Erythroblast (primary cell): ENCODE measurements at places on chromosomes 16 and 17.
A peak's percentile ranks its signal among the peaks of the same experiment; 100 is the strongest.

- peak; percentile 6 for DNase-seq
Measured at GRCh38 chr16:56281249-56281805, 90.0 kb downstream of the GNAO1 start.

GRCh38 chr16:47072158-47072557 lies 71.6 kb downstream of the NETO2 start:
- no peak for DNase-seq

GRCh38 chr17:68398691-68399637 lies 58.3 kb downstream of the WIPI1 start:
- peak; percentile 52 for DNase-seq

GRCh38 chr16:79334127-79334526 lies 266.4 kb downstream of the MAF start:
- peak; percentile 35 for DNase-seq

DNA sequence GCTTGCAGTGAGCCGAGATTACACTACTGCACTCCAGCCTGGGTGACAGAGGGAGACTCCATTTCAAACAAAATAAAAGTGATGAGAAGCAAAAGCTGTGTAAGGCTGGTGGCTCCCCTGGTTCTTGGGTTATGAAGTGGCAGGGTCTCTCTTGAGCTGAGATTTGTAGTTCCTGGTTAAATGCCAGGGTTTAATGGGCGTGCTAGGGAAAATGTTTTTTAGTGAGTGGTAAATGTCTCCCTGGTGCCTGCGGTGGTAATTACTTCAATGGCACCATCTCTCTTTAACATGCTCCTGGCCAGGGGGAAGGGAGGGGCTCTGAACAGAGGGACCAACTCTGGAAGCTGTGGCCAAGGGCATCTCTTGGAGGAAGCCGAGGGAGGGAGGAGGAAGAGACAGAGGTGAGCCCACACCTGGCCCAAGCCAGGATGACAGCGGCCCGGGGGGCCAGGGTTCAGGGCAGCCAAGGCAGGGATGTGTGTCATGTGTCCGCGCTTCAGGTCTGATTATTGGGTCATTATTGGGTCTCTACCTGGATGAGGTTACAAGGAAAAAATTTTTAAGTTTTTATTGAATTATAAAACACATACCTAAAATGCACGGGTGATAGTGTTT lies 17.8 kb upstream of the RPL38 start:
- no peak for DNase-seq

DNA sequence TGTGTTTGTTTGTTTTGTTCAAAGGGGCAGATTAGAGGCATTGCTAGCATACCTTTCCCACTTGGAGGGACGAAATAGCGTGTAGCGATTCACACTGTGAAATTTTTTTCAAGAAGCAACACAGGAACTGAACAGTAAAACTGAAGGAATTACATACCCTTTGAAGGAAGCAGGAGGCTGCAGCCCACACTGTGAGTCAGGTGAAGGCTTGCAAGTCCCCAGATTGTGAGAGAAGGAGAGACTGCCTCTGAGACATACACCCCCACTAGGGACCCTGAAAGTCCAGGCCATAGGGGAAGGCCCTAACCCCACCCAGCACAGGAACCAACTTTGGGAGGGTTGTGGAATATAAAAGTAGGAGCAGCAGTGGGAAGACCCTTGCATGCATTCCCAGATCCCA lies 69.6 kb upstream of the HS3ST3A1 start:
- DNase-seq, result no peak

GRCh38 chr17:10802496-10803284 lies 1.2 kb downstream of the TMEM238L start:
- DNase-seq, result no peak

- no peak for DNase-seq
Measured at GRCh38 chr17:49748223-49748622, 15.7 kb downstream of the FAM117A start.

DNA sequence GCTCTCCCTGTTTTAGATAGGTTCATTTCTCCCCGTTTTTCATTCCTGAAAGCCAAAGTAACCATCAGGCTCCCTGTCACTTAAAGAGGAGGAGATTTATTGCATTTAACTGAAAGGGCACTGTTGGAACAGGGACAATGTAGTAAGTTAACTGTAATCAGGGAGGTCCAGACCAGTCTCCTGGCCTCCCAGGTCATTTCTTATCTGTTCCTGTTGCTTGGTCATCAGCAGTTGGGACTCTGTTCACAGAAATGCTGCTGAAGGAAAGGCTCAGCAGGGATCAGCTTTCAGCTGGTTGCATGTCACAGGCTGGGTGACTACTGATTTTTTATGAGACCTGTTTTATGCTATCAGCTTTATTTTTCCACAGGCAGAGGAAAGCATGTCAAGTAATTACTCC lies 622.6 kb upstream of the GOT2 start:
- DNase-seq, result peak; percentile 8

DNA sequence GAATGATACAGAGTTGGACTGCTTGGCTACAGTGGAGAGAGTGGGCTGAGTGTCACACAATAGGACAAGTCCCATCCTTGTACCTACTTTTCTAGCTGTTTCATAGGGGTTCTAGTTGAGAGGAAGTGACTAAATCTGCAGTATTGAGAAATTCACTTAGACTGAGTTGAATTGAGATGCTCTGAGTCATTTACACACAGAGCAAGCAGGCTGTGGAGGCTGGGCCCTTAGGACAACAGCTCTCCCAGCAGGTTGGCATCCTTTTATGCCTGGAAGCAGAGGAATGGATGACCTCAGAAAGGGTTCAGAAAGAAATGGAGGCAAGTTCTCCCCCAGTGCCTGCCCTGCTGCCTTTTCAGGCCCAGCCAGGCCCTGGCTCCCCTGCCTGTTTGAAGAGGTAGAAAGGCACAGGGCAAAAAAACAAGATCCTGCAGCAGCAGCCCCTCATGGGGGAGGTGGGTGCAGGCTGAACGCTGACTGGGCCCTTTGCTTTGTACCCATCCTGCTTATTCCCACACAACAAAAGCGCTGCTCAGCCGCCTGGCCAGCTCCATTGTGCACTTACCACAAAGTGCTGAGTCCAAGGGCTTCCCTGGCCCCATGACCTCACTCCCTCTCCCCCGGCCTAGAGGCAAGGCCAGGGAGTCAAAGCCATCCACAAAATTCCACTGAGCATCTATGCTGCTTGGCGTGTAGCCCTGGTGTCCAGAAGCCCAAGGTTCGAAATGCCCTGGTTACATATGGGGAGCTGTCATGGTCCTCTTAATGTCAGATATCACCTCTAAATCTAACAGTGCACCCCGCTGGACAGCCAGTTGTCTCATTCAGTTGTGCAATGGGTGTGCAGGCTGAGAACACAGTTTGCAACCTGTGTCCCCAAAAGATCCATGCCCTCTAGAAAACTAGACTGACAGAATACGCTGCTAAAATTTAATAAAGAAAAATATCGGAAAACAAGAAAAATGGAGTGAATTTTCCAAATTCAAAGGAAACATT lies 5.4 kb upstream of the CRYBA1 start:
- peak; percentile 11 for DNase-seq

DNA sequence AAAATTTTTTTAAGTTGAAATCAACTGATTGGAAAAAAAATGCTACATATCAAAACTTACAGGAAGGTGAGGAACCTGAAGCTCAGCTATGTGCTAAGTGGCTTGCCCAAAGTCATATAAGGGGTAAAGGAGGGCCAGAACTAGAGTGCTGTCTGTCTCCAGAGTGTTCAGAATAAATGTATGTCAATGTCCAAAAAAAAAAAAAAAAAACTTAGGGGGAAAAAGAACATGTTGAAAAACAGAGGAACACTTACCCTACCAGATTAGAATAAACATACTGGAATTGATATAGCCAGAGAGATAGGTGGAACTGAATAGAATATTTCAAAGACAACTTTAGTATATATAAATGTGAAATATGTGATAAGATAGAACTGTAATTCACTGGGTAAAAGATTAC lies 11.5 kb downstream of the DCAF7 start:
- no peak for DNase-seq

DNA sequence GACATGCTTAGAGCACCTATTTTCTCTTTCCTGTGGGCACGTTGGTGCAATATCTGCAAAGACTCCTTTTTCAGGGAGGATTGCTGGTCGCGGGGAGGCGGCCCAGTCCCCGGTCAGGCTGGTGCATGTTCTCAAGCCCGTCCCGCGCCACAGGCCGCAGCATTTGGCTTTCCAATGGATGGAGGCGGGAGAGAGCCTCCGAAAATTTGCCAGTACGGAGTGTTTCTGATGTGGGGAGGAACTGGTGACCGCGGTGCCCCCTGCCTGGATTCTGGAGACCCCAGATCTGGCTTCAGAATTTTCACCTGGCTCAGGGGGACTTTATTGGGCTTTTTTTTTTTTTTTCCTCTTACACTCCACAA lies 2.3 kb downstream of the CMIP start:
- no peak for DNase-seq

- DNase-seq, result no peak
Measured at GRCh38 chr17:64327201-64327930, 63.3 kb downstream of the PECAM1 start.

GRCh38 chr17:55305321-55306087 lies 40.7 kb downstream of the HLF start:
- no peak for DNase-seq

- DNase-seq, result no peak
Measured at GRCh38 chr17:36470499-36470898, 16.0 kb upstream of the ZNHIT3 start.

DNA sequence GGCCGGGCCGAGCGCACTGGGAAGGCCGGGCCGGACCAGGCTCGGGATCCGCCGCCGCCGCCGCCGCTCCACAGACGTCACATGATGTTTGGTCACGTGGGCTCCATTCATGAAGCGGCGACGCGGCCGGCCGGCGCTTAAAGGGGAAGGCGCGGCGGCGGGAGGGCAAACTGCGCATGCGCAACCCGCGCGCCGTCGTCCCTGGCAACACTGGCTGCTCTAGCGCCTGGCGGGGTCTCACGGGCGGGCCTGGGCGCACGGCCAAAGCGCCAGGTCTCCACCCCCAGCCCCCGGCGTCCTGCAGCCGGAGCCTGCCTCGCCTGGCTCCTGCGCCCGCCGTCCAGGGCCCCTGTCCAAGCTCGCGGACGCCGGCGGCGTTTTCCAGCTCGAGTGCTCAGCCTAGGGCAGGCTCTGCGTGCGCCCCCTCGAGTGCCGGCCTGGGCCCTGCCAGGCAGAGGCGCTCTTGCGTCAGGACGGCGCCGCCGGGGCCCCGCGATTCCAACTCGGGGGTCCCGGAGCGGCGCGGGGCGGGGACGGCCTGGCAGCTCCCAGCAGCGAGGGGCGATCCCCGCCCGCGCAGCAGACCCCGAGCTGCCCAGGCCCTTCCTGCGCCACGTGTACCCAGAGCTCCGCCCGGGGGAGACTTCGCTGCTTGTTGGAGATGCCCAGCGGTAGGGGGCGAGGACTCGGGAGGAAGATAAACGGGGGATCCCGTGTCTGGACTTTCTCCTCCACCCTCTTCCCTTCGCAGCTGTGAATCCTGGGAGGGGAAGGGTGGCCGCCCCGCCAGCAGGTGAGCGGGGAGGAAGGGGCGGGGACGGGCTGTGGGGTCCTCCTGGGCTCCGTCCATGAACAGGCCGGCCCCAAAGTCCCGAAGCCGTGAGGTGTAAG lies at the start of gene MAFG:
TSS of gene MAFG (minus strand) at position 83 of the 891 bp plus-strand sequence. CDS start 4,550 bp downstream, outside the sequence.
- peak; percentile 98 for DNase-seq

DNA sequence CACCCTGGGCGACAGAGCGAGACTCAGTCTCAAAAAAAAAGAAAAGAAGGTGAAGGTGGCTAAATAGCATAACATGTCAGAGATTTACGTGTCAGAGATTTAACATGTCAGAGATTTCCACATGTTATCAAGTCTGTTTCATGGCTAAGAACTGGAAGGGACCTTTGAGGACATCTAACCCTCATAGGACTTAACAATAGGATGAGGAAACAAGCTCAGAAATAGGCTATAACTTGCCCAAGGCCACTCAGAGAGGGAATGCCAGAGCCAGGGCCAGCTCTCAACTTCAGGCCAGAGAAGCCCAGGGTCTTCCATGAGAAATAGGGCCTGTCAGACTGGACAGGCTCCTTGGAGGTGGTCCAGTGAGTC lies 26.8 kb upstream of the ZNF629 start:
- DNase-seq, result no peak

DNA sequence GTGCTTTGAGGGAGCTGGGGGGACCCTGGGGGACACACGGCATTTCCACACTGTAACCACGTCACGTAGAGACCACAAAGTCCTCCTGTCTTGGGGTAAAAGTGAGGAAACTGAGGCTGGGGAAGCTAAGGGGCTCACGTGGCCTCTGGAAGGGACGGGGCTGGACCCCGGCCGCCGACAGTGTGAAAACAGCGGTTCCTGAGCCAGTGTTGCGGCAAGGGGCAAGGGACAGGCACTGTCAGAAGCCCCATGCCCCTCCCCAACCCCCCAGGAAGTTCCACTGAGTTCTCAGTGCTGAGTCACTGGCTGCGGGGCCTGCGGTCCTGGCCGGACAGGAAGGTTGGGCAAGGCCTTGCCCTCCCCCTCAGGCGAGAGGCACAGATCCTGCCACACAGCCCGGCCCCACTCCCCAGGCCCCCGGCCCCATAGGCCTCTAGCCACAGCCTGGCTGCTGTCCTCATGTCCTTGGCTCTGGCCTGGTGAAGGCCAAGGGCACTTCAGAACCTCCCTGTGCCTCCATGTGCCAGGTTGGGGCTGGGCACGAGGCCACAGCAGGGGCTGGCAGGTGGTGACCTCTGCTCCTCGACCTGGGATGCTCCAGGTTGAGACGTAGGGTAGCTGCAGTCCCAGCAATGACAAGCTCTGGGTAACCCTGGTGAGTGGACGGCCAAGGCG lies 5.0 kb upstream of the CCDC57 start:
- peak; percentile 49 for DNase-seq

DNA sequence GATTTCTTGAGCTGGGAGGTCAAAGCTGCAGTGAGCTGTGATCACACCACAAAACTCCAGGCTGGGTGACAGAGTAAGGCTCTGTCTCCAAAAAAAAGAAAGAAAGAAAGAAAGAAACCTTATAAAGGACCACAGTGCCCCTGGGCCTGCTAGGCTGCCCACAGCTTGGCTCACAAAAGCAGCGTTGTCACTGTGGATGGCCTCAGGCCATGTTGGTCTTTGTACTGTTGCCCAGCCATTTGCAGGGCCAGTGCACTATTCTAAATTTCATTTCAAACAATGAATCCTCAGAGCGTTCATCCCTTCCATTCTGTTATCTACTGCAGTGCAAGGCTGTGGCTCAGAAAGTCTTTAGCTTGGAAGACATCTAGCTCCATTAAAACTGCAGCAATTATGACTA lies 208.4 kb downstream of the SLC39A11 start:
- DNase-seq, result no peak

DNA sequence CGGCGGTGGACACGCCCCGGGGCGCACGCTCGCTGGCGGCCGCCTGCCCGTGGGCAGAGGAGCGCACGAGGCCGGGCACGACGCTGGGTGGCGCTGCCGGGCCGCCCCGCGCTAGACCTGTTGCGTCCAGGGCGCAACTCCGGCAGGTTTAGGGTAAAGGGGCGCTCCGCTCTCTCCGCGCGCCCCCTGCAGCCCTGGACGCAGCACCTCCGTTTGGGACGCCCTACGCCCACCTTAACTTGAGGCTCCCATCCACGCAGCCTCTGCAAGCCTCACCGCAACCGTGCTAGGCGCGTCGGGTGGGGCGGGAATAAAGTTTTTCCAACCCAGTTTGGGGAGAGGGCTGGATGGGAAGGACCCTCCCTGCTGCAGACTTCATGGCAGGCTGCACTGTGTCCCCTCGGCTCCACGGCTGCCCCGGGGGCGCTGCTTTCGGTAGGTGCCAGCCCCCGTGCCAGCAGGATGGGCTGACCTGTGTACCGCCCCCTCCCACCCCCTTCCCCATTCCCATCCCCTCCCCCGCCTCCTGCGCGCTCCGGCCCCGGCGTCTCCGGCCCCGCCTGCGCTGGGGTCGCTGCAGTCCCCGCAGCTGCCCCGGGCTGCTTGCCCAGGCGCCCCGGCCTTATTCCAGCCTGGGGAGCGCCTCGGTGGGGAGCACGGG lies at the start of gene SYT17:
TSS of gene SYT17 (plus strand) at position 531 of the 661 bp plus-strand sequence. CDS start 407 bp downstream, outside the sequence.
- DNase-seq, result peak; percentile 76
